ENCODE measurements at places on chromosomes 3 and 15. TPM values are rescaled to one million over a fixed set of nuclear protein-coding genes. Genes with fewer than 3 reads are reported as not detected.

Gene PIGZ
- total RNA-seq, result under 0.01 TPM

Gene FGF12
- not detected for total RNA-seq

Gene IQCF5
- not detected for total RNA-seq

Gene PLSCR2
- not detected for total RNA-seq

- no peaks in the 10 kb centered on the region for H3K27me3 ChIP-seq
- H3K4me3 ChIP-seq, result no peak overlapping the region
- no peaks in the 10 kb centered on the region for H3K4me1 ChIP-seq
- no peak overlapping the region for H3K27ac ChIP-seq
These were observed 21.1 kb upstream of the SKOR1 start for GRCh38 chr15:67803996-67804843.

- peak overlapping the region; percentile 93 for H3K27ac ChIP-seq
- H3K4me3 ChIP-seq, result no peak overlapping the region
- no peaks in the 10 kb centered on the region for H3K36me3 ChIP-seq
- H3K27me3 ChIP-seq, result no peaks in the 10 kb centered on the region
- DNase-seq, result peak; percentile 88
- peaks cover 35% of the 10 kb centered on the region for H3K4me1 ChIP-seq
These were observed 51.7 kb downstream of the CLDN11 start for GRCh38 chr3:170470063-170471016.

DNA sequence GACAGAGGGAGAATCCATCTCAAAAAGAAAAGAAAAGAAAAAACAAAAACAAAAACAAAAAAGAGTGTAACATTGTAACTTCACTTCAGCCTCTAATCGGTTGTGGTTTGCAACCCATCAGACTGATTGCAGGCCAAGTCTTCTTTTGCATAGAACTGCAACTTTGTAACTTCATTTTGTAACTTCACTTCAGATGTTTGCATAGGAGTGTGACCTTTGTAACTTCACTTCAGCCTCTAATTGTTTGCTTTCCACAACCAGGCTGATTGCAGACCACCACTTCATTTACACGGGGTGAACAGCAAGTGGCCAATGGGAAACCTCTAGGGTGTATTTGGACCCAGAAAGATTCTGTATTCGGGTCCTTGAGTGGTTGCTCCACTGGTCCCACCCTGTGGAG is 79.1 kb upstream of the CHMP2B start:
- H3K36me3 ChIP-seq, result no peaks in the 10 kb centered on the region
- no peaks in the 10 kb centered on the region for H3K27me3 ChIP-seq
- H3K4me3 ChIP-seq, result no peak overlapping the region
- H3K27ac ChIP-seq, result no peak overlapping the region
- DNase-seq, result no peak
- H3K4me1 ChIP-seq, result no peaks in the 10 kb centered on the region

GRCh38 chr3:165983284-165983683 is 146.1 kb upstream of the BCHE start:
- H3K27ac ChIP-seq, result no peak overlapping the region
- no peak for DNase-seq
- no peaks in the 10 kb centered on the region for H3K36me3 ChIP-seq
- no peak overlapping the region for H3K4me3 ChIP-seq
- H3K27me3 ChIP-seq, result no peaks in the 10 kb centered on the region
- H3K4me1 ChIP-seq, result no peaks in the 10 kb centered on the region

GRCh38 chr15:32993285-32993684 is 201.2 kb downstream of the FMN1 start:
- peaks cover 2% of the 10 kb centered on the region for H3K36me3 ChIP-seq
- no peaks in the 10 kb centered on the region for H3K27me3 ChIP-seq

DNA sequence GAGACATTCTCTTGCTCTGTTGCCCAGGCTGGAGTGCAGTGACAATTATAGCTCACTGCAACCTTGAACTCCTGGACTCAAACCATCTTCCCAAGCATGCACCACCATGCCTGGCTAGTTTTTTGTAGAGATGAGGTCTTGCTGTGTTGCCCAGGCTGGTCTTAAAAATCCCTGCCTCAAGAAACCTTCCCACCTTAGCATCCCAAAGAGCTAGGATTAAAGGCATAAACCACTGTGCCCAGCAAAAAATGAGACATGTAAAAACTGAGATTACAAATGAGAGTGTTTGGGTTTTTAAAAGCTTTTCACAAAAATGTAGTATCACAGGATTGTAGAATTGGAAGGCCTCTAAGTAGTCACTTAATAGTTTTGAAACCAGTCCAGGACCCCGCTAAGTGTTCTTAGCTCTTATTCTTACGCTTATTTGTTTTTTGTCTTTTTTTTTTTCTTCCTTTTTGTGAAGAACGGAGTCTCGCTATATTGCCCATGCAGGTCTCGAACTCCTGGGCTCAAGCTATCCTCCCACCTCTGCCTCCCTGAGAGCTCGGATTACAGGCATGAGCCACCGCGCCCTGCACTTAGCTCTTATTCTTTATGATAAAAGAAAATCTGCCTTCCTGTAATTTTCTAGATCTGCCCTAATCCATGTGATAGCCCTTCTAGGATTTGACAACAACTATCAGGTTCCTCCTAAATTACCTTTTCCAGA is 31.5 kb downstream of the KLHL18 start:
- H3K4me3 ChIP-seq, result no peak overlapping the region
- no peak for DNase-seq
- peaks cover 8% of the 10 kb centered on the region for H3K4me1 ChIP-seq
- H3K27ac ChIP-seq, result no peak overlapping the region

Measured in IMR-90 (cell line).